ENCODE measurements at places on chromosomes 12 and 14.

GRCh38 chr12:15669256-15669948 lies 119.8 kb downstream of the EPS8 start:
- no peak for DNase-seq

DNA sequence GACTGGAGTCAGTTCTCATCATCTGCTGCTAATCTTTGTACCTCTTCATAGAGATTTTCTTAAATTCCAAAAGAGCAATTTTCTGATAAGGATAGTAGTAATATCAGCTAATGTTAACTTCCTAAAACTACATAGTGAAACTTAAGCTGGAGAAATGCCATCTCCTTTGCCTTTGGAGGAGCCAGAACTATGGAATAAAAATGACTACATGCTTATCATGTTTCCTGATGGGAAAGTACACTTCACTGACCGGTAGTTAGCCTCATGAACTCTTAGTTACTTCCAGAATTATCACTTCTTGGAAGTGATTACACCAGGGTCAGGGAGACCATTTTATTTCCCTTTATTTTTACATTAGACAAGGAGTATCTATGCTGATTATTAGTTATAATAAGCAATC lies 1222.1 kb upstream of the TMEM132C start:
- no peak for DNase-seq

- no peak for DNase-seq
Measured at GRCh38 chr14:98858158-98858557, 413.8 kb downstream of the BCL11B start.

DNA sequence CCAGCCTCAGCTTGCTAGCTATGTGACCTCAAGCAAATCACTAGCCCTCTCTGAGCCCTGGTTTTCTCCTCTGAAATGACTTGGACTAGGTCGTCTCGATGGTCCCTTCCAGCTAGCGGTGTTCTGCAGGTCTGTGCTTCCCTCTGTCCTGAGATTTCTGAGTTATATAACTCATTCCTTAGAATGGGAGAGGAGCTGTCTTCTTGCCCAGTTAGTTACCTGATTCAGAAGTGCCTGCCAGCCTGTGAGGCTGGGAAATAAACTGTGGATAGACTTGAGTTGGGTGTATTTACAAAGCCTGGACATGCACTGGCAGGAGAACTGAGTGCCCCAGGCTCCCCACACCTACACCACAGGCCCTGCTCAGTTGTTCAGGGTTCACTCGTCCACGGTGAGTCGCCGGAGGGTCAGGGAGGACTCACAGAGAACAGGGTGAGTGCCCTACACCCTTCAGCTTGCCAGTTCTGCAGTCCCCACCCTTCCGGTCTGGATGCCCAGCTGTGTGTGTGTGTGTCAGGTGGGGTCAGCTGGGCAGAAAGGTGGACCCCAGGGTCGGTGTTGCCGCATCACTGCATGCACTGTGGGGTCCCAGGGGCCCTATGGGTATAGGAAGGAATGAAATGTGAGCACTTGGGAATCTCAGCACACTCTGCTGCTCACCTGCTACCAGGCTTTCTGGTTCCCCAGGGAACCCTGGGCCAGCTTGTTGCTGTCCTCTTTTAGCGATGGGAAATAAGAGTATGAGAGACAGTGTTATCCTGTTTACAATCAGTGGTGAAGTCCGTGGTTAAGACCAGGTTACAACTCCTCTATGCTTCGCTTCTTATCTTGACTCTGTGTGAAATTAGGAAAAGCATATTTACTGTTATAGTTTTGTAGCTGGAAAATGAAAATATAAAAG lies 348.2 kb downstream of the DPF3 start:
- DNase-seq, result no peak

DNA sequence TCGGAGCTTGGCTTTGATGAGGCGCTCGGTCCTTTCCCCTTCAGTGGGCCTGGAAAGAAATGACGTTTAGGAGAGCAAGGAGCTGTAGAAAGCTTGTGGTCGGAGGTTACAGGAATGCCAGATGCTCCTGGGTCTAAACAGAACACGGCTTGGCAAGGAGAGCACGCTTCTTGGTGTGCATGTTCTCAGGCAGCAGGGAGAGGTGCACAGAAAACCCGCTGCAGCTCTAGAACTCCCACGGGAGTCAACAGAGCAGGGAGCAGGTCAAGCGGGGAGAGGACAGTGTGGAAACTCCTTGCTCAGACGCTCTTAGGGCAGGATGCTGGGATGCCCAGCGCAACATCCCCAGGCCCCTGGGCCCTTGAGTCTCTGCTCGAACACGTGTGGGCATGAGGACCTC lies 51.0 kb downstream of the SSH1 start:
- no peak for DNase-seq

DNA sequence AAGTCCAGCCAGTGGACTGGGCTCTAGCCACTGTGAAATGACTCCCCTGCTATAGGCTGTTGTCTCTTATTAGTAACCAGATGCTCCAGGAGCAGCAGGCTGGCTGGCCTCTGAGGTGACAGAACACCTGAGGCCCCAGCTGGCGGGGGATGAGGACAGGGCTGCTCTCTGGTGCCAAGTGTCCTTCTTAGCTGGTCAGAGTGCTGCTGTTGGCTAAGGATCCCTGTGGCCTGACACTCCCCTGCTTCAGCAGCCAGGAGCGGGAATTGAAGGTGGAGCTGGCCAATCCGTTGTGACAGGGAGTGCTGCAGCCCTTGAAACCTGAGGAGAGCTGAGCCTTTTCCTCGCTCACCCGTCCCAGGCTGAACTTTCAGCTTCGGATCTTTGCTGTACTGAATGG lies 30.7 kb downstream of the TMEM229B start:
- DNase-seq, result no peak

DNA sequence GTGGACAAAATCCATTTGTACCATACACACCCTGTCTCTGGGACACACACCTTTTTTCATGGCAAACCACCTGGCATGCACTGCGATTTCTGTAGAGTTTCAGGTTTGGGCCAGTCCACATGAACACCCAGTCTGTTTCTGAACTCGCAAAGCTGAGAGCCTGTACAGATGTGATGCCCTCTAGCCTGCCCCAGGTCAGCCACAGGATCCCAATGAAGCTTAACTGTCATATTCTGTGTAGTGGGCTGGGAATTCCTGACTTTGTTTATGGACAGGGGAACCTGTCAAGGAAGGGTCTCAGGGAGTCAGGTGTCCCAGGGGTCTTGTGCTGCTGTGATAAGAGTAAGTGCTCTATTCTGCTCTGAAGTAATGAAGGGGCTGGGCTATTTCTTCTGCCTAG lies 39.8 kb downstream of the CPM start:
- no peak for DNase-seq

DNA sequence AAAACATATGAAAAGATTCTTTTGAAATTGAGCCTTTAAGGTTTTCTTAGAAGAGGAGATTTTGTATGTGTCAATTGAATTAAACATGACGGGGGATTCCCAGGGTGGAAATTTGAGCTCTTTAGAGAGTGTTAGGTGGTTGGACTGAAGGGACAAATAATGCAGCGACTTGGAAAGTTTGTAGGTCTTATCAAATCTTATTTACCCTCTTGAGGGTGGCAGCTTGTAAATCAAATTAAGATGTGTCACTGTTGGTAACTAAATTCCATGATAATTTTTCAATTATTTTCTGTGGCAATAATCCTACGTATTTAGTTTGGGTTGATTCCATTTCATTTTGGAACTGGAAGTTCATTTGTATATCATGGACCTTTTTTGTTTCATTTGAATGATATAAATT lies 33.7 kb upstream of the LRIG3 start:
- DNase-seq, result no peak

GRCh38 chr14:55129086-55129427 lies at the start of gene LGALS3:
LGALS3 (plus strand) TSS chr14:55129252; CDS start chr14:55137374, 8,122 bp downstream.
- peak; percentile 72 for DNase-seq

DNA sequence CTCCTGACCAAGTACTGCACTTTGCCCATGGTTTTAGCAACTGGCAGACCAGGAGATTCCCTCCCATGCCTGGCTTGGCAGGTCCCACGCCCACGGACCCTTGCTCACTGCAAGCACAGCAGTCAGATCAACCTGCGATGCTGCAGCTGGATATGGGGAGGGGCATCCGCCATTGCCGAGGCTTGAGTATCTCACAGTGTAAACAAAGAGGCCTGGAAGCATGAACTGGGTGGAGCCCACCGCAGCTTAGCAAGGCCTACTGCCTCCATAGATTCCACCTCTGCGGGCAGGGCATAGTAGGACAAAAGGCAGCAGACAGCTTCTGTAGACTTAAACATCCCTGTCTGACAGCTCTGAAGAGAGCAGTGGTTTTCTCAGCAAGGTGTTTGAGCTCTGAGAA lies 479.8 kb downstream of the FUT8 start:
- no peak for DNase-seq

DNA sequence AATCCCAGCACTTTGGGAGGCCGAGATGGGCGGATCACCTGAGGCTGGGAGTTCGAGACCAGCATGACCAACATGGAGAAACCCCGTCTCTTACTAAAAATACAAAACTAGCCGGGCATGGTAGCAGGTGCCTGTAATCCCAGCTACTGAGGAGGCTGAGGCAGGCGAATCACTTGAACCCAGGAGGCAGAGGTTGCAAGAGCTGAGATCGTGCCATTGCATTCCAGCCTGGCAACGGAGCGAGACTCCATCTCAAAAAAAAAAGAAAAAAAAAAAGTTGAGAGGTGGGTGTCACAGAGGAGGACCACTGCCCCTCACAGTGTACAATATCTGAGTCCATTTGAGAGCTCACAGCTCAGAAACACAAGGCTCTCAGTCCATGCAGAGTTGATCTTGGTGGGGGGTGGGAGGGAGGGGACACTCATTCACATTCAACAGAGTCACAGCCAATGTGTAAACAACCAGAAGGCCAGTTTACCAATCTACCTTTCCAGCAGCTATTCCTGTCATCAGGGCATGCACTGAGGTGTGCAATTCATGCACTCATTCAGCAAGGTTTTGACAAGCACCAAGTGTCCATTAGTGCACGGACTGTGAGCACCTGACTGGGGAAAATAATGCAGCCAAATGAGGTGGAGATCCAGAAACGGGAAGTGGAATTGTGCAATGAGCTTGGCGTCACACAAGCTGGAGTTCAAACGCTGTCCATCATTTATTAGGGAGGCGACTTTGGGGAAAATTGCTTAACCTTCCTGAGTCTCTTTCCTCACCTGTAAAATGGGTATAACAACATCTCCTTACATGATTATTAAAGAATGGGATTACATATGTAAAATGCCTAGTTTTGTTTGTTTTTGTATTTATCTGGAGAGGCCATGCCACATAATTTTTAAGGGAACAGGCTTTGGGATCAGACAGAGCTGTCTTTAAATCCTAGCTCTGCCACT lies 4.4 kb upstream of the EIF5 start:
- no peak for DNase-seq

DNA sequence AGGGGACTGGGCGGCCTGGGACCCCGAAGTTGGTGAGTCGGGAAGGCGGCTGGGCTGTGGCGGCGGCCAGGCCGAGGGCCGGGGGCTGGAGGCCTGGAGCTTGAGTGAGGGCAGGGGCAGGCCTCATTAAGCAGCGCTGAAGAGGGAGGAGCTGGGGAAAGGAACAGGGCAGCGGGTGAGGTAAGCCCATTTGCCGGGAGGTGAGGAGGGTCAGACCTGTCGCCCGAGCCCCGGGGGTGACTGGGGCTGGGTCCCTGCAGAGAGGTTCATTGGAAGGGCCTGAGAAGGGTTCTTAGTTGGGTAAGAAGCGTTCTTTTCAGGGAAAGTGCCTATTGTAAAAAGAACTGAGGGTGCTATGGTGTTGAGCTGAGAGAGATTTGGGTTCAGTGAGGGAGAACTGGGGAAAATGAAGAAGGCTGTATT lies 441 bp downstream of the RAB5B start:
- no peak for DNase-seq

GRCh38 chr12:30769802-30770201 lies 15.1 kb upstream of the CAPRIN2 start:
- DNase-seq, result no peak

GRCh38 chr14:89247457-89248122 lies 169.4 kb downstream of the FOXN3 start:
- no peak for DNase-seq

- no peak for DNase-seq
Measured at GRCh38 chr14:24935796-24936195, 114.2 kb downstream of the STXBP6 start.

GRCh38 chr14:79098324-79098723 lies 928.2 kb downstream of the NRXN3 start:
- no peak for DNase-seq

DNA sequence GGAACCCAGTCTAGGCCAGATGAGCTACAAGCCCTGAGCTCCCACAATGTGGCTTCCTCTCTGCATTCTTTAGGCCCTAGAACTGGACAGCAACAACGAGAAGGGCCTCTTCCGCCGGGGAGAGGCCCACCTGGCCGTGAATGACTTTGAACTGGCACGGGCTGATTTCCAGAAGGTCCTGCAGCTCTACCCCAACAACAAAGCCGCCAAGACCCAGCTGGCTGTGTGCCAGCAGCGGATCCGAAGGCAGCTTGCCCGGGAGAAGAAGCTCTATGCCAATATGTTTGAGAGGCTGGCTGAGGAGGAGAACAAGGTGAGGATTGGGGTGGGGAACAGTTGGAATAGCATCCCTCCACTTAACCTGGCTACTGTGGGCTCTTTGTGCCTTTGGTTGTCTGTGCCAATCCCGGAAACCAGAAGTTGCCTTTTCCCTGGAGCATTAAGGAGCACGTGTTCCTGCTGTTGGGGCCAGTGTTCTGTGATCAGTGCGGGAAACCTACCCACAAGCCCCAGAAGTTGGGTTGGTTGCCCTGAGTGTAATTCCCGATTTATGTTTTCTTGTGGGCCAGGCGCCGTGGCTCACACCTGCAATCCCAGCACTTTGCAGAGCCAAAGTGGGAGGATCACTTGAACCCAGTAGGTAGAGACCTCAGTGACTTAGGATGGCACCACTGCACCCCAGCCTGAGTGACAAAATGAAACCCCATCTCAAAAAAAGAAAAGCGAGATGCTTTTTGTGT lies 6.4 kb downstream of the FKBP4 start:
- DNase-seq, result no peak

- no peak for DNase-seq
Measured at GRCh38 chr12:2862876-2863275, 6.0 kb upstream of the TEX52 start.

DNA sequence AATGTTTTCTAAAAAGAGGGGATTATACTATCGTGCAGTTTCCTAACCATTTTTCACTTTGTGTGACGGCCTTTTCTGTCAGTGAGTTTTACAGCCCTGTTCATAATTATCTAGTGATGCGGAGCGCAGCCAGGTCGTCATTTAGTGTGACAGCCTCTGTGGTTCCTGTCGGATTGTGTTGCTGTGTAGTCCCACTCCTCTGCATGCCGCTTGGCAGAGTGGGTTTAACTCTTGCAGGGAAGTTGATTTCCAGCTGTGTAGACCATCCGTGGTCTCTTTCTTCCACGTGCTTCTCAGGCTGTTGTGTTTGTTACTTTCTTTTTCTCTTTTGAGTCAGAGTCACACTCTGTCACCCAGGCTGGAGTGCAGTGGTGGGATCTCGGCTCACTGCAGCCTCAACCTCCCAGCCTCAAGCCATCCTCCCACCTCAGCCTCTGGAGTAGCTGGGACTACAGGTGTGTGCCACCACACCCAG lies 8.6 kb downstream of the RAN start:
- peak; percentile 38 for DNase-seq
